ENCODE measurements at places on chromosomes 6 and 20. TPM values are rescaled to one million over a fixed set of nuclear protein-coding genes. Genes with fewer than 3 reads are reported as not detected.

DNA sequence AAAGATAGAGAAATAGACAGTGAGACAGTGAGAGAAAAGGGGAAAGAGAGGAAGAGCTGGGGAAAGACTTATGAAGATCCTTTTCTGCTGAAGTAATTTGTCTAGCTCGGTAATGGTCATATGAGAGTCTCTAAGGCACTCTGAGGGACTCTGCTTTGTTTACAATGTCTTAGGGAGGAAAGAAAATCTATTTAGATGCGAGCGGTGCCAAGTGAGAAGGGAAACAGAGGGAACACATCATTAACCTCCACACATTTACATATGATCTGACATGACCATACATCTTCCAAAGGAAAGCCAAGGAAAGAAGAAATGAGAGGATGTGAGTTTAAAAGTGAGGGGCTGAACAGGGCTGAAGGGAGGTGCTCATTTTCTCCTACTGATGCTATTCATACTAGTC is 862.3 kb upstream of the CITED2 start:
- no peak for DNase-seq
- H3K4me3 ChIP-seq = no peak overlapping the region
- H3K27ac ChIP-seq = no peak overlapping the region
- H3K27me3 ChIP-seq = no peaks in the 10 kb centered on the region
- H3K36me3 ChIP-seq = no peaks in the 10 kb centered on the region

DNA sequence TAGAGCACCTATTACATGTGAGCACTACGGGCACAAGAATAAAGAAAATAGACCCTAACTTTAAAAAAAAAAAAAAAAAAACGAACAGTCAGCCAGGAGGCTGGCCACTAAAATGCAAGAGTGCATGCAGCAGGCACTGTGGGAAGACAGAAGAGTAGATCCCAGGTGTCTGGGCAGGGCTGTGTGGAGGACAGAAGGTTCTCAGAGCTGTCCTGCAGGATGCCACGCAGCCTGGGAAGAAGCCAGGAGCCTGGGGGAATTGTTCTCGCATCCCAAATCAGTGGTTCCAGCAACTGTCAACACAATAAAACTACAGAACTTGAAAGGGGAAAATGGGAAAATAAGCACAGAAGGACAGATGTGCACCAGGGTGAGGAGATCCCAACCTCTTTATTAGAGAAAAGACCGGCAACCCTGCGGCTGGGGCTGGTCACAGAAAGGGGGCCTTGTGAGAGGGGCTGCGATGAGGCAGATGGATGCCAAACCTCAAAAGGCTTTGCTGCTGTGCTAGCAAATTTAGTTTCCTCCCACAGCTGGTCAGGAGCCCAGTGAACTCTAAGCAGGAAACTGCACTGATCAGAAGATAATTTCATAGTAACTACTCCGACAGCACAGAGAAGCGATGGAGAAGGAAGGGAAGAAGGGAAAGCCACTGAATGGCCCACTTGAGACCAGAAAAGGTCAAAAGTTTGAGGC is 30.9 kb downstream of the MAP3K5 start:
- H3K4me1 ChIP-seq = peaks cover 62% of the 10 kb centered on the region
- H3K27me3 ChIP-seq = no peaks in the 10 kb centered on the region
- DNase-seq = peak; percentile 42
- H3K4me3 ChIP-seq = peak overlapping the region; percentile 52

DNA sequence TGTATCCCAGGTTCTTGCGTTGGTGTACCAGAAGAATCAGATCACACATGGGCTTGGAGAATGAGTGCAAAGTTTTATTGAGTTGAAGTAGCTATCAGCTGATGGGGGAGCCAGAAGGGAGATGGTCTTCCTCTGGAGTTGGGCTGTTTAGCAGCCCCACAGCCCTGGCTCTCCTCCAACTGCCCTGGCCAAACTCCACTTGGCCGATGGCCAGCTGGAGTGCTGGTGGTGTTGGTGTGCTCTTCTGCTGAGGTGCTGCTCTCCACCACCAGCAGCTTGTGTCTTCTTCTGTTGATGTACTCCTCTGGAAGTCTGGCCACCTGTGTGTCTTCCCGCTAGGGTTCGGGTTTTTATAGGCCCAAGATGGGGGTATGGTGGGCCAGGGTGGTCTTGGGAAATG is 172.8 kb downstream of the TINAG start:
- H3K27me3 ChIP-seq = no peaks in the 10 kb centered on the region
- no peak overlapping the region for H3K27ac ChIP-seq
- no peak overlapping the region for H3K4me3 ChIP-seq
- H3K36me3 ChIP-seq = no peaks in the 10 kb centered on the region

DNA sequence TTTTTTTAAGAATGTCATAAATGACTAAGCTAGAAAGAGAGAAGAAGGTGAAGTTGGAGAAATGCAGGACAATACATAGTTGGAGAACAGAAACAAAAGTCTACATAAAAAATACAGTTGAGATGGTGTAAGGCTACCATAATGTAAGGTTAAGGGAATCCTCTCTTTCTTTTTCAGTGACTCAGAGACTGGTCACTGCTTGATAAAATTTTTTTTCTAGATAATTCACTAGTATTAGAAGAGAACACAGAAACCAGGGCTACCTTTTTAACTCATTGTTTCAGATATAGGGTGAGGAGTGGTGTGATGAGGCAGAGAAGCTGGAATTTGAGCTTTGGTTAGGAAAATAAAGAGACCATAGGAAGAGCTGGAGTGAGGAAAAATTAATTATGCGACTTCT is 18.2 kb upstream of the EDN1 start:
- no peak overlapping the region for H3K4me3 ChIP-seq
- H3K36me3 ChIP-seq = peaks cover 3% of the 10 kb centered on the region
- peaks cover 7% of the 10 kb centered on the region for H3K4me1 ChIP-seq
- H3K27me3 ChIP-seq = peaks cover 2% of the 10 kb centered on the region
- H3K27ac ChIP-seq = no peak overlapping the region
- DNase-seq = no peak

- H3K27me3 ChIP-seq = peaks cover 15% of the 10 kb centered on the region
- no peak for DNase-seq
- no peak overlapping the region for H3K27ac ChIP-seq
- H3K36me3 ChIP-seq = no peaks in the 10 kb centered on the region
- no peak overlapping the region for H3K4me3 ChIP-seq
Observed at GRCh38 chr6:133816171-133816570, 72.7 kb upstream of the TCF21 start.

DNA sequence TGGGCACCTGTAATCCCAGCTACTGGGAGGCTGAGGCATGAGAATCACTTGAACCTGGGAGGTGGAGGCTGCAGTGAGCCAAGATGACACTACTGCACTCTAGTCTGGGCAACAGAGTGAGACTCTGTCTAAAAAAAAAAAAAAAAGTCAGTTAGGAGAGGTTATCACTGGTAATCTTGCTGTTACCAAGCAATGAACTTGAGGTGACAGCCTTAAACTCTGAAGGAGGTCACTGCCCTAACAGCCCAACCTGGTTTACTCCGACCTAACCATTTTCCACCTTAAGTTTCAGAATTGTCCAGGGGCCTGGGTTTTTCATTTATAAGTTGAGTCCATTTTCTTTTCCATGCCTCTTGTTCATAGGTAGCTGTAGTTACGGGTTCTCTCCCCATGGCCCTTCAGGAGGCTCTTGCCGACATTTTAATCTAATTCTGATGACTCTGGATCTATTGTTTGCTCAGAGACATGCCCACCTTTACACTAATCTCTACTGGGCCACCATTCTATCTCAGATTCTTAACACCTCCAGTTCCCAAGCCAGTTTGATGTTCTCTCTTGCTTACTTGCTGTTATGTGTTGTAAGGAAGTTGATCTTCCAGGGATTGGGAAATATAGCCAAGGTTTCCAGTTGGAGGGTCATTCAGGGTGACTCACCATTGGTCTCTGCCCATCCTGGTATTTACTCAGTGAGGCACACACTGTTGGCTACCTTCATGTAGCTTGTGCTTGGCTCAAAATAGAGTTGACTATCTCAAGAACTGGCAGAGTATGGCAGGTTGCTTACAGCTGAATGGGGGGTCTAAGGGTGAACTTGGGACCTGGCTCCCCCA is 29.1 kb downstream of the SHLD1 start:
- peaks cover 8% of the 10 kb centered on the region for H3K4me1 ChIP-seq
- H3K36me3 ChIP-seq = peaks cover 18% of the 10 kb centered on the region
- H3K27ac ChIP-seq = no peak overlapping the region

- peaks cover 14% of the 10 kb centered on the region for H3K4me1 ChIP-seq
- no peak overlapping the region for H3K27ac ChIP-seq
- no peaks in the 10 kb centered on the region for H3K36me3 ChIP-seq
Observed at GRCh38 chr6:141464896-141465295, 667.8 kb upstream of the GJE1 start.

GRCh38 chr6:138863321-138863720 is 67.4 kb downstream of the ECT2L start:
- no peak overlapping the region for H3K27ac ChIP-seq
- no peaks in the 10 kb centered on the region for H3K36me3 ChIP-seq
- no peak overlapping the region for H3K4me3 ChIP-seq
- DNase-seq = no peak

- H3K4me3 ChIP-seq = no peak overlapping the region
- DNase-seq = no peak
- H3K27me3 ChIP-seq = peaks cover 4% of the 10 kb centered on the region
- no peak overlapping the region for H3K27ac ChIP-seq
Observed at GRCh38 chr6:129818251-129818650, 42.9 kb downstream of the TMEM244 start.

DNA sequence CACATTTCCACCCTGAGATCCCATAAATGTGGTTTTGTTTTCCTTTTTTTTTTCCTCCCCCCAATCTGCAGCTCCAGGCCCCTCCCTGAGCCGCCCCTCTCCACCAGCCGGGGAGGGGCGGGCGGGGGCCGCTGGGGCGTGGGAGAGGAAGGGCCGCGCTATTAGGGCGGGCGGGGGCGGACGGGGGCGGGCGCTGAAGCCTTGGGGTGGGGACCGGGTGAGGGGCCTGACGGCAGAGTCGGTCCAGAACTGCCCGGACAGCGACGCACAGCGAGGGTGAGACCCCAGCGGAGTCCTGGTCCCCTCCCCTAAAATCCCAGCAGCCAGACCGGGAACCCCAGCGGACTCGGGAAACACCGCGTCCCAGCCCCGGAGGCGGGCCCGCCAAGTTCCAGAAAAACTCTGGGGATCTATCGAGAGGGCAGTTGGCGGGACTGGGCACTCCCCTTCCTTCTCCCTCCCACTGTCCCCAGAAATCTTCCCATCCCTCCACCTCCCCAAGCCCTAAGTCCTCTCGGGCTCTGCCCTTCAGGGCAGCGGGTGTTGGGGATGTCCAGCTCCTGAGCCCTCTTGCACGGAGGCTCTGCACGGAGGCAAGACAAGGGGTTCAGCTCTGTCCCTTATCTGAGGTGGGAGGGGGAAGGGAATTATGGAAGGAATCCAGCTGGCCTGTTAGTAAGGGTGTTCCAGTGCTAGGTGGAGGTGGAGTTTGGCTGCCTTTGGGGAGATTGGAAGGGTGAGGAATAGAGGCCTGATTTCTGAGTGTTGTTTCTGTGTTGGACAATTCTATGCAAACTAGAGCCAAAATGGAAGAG is at the start of gene PRICKLE4:
PRICKLE4 (plus strand) TSS at position 232 of the 815 bp plus-strand sequence. CDS start 2,692 bp downstream, outside the sequence.
- H3K36me3 ChIP-seq = no peaks in the 10 kb centered on the region
- DNase-seq = no peak
- peak within 1 kb of the TSS; percentile 83 for H3K4me3 ChIP-seq
- H3K4me1 ChIP-seq = peaks cover 18% of the 10 kb centered on the region

- no peaks in the 10 kb centered on the region for H3K27me3 ChIP-seq
- H3K4me3 ChIP-seq = no peak overlapping the region
- peaks cover 9% of the 10 kb centered on the region for H3K36me3 ChIP-seq
- peaks cover 80% of the 10 kb centered on the region for H3K4me1 ChIP-seq
- H3K27ac ChIP-seq = no peak overlapping the region
- DNase-seq = no peak
Observed at GRCh38 chr20:34016736-34017135, 23.0 kb downstream of the RALY start.

DNA sequence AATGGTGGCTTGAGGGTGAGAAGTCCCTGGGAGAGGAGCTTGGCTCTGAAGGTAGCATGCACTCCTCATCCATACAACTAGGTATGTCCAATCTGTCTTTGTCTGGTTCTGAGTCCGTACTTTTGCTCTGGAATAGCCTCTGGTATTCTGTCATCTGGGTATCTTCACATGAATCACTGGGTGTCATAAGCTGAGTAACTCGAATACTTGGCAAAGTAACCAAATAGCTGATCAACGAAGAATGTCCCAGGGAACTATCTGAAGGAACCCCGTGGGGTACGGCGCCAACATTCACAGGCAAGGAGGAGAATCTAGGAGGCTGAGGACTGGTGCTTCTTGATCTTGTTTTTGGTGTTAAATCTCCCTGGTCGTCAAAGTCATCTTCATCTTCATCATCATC is 184.8 kb downstream of the HIVEP2 start:
- no peaks in the 10 kb centered on the region for H3K27me3 ChIP-seq
- H3K4me3 ChIP-seq = no peak overlapping the region
- no peak for DNase-seq
- peak overlapping the region; percentile 15 for H3K27ac ChIP-seq

- no peak for DNase-seq
- no peak overlapping the region for H3K27ac ChIP-seq
- no peak overlapping the region for H3K4me3 ChIP-seq
- H3K4me1 ChIP-seq = no peaks in the 10 kb centered on the region
- peaks cover 18% of the 10 kb centered on the region for H3K27me3 ChIP-seq
Observed at GRCh38 chr20:46802722-46803121, 91.9 kb upstream of the EYA2 start.

DNA sequence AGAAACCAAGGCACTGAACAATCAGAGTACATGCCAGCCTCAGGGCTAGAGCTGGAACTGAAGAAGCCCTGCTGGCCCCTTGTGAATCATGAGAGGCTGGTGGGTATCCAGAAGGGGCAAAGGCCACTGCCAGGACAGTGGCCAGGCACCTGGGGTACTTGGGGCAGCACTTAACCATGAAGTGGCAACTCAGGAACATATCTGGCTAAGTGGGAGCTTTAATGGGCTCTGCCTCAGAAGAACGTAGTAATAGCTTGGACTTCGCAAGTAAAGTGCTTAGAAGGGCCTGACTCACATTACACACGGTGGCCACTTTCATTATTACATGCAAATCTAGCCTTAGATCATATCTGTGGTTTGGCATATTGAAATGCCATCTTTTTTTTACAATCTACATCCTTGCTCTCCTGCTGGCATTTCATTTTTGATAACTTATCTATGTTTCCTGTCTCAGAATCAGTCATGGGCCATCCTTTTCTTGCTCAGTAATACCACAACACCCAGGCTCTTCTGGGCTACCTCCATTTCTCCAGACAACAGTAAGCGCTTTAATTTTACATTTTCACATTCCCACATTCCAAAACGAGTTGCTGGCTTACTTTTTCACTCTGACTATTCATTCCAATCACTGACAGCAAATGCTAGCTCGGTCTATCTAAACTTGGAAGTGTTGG is 21.6 kb downstream of the NAPB start:
- H3K4me1 ChIP-seq = peaks cover 61% of the 10 kb centered on the region
- peaks cover 31% of the 10 kb centered on the region for H3K36me3 ChIP-seq
- peak; percentile 54 for DNase-seq
- no peaks in the 10 kb centered on the region for H3K27me3 ChIP-seq
- no peak overlapping the region for H3K4me3 ChIP-seq

Gene TSHZ2
- 0.38 TPM for total RNA-seq

Gene RBPJL
- total RNA-seq = not detected

Gene TBCC
- 16.3 TPM for total RNA-seq

Gene RNF144B
- total RNA-seq = 1.8 TPM

Gene BPIFA3
- not detected for total RNA-seq

Gene FAM209A
- 0.83 TPM for total RNA-seq

Gene BPIFB4
- not detected for total RNA-seq

Gene WFDC12
- not detected for total RNA-seq

Gene ETV7
- 0.86 TPM for total RNA-seq

Gene WFDC5
- not detected for total RNA-seq

Gene LKAAEAR1
- total RNA-seq = 0.43 TPM

Gene RAET1L
- total RNA-seq = not detected
